ENCODE measurements at places on chromosomes 2 and 18.

DNA sequence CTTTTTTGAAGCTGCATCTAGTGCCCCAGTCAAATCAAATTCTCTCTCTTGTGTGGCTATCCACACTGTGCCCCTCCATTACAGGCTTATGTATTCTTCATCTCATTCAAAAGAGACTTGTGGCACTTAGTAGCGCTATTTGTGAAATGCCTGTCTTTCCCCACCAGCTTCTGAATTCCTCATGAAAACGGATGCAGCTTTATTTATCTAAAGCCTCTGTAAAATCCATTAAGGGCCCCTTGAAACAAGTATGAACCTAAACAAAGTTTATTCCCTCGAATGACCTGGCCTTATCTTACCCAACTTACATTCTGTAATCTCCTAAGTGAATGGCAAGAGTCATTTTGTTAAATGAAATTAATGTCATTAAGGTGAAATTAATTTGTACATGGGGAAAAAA, 417.4 kb upstream of the PIK3C3 start:
- no peak for DNase-seq

GRCh38 chr18:11861583-11862288, 10.5 kb downstream of the CHMP1B start:
- DNase-seq: no peak

DNA sequence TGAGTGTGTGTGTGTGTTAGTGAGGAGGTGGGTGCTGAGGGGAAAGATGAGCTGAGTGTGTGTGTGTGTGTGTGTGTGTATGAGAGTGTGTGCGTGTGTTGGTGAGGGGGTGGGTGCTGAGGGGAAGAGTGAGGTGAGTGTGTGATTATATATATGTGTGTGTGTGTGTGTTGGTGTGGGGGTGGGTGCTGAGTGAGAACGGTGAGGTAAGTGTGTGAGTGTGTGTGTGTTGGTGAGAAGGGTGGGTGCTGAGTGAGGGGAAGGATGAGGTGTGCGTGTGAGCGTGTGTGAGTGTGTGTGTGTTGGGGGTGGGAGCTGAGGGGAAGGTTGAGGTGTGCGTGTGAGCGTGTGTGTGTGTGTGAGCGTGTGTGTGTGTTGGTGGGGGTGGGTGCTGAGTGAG, 322.0 kb upstream of the NT5C1B start:
- no peak for DNase-seq

GRCh38 chr2:137173463-137173862, 408.1 kb downstream of the THSD7B start:
- DNase-seq: no peak

GRCh38 chr2:239751679-239752355, 273.3 kb downstream of the NDUFA10 start:
- DNase-seq: no peak

GRCh38 chr2:44941551-44942234, at the start of gene SIX3:
TSS of gene SIX3 (plus strand) at chr2:44941702. CDS start at chr2:44942105, 403 bp downstream.
- DNase-seq: no peak

DNA sequence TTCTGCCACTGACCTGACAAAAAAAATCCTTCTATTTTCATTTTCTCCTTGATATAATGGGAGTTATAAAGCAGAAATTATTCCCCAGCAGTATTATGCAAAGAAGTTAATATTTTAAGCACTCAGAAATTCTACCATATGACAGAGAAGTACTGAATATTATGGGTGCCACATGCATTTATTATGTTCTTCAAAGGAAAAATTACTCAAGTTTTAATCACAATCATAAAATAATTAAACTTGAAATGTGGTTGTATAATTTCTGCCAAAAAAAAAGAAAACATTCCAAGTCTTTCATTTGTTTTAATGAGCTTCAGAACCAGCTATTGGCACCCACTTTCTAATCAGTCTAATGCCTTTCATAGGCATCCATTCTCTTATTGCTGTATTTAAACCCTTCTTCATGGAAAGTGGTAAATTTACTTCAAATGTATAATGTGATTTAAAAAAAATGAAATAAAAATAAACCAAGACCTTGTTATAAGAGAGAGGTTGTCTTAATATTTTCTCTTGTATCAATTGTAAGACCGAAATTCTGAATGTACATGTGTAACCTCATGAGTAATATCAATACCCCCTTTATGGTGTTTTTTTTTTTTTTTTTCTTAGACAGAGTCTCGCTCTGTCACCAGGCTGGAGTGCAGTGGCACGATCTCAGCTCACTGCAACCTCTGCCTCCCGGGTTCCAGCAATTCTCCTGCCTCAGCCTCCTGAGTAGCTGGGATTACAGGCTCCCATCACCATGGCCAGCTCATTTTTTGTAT, 302.3 kb downstream of the IRS1 start:
- no peak for DNase-seq

DNA sequence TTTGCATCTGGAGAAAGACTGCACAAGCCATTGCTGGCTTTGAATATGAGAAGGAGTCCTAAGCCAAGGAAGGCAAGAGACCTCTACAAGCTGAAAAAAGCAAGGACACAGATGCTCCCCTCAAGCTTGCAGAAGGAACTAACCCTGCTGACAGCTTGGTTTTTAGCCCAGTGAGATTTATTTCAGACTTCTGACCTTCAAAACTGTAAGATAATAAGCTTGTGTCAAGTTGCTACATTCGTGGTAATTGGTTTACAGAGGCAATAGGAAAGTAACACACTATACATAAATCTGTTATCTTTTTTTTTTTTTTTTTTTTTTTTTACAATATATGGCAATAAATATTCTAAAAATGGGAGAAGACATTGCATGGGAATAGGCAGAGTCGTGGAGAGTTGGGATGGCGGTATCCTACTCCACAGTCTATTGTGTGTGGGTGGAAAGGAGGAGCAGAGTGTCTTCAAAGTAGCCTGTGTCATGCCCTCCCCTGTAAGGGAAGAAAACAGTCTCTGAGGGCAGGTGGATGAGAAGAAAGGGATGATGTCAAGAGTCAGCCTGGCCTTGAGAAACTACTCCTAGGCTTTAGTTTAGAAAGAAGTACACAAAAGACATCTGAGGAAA, 196.9 kb downstream of the THSD7B start:
- DNase-seq: no peak

GRCh38 chr18:61528961-61529360, 195.7 kb downstream of the CDH20 start:
- no peak for DNase-seq

DNA sequence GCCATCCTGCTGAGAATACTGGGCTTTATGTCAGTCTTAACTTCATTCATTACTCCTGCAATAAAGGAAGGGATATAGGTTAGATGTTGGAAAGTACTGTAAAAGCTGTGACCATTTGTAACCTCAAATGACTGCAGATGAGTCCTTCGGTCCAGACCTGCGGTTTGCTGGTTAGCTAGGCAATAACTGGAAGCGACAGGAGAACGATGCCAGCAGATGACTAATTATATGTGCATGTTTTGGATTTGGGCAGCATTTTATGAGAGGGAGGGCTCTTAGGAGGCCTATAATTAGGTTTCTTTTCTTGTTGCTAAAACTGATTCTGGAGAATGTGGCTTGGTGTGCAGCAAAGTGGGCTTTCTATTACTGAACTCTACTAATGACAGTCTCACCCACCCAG, 205.6 kb downstream of the TMEM182 start:
- no peak for DNase-seq

GRCh38 chr2:20543469-20544152, 96.7 kb downstream of the RHOB start:
- no peak for DNase-seq

DNA sequence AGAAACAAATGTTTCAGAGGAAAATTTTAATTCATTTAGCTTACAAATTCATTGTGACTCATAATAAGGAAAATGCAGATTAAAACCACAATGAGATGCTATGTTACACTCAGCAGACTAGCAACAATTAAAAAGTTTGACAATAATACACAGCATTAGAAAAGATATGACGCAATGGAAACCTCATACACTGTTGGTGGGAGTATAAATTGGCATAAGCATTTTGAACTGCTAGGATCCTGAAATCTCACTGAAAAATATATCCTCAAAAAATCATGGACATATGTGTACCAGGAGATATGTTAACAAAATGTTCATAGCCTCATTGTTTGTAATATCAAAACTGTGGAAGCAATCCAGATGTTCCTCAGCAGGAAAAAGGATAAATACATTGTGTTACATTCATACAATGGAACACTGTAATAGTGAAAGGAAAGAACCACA, 13.7 kb downstream of the CALCRL start:
- DNase-seq: no peak

GRCh38 chr2:151638191-151638933, 95.9 kb downstream of the NEB start:
- peak; percentile 31 for DNase-seq

DNA sequence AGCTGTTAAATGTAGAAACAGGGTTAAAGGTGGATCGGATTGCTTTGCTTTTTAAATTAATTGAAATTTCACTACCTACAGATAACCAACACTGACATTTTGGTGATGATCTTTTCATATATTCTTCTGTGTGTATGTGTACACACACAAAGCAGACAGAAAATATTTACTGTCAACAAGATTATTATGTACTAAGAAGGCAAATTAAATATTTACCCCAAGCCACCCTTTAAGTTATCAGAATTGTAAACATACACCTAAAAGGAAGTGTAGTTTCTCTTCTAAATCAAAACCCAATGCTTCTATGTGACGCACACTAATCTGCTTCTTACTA, 98.7 kb downstream of the GAREM1 start:
- DNase-seq: no peak

- no peak for DNase-seq
Observed at GRCh38 chr2:69535817-69536241, 98.6 kb upstream of the NFU1 start.

GRCh38 chr2:64661741-64662169, 8.0 kb upstream of the SERTAD2 start:
- no peak for DNase-seq

DNA sequence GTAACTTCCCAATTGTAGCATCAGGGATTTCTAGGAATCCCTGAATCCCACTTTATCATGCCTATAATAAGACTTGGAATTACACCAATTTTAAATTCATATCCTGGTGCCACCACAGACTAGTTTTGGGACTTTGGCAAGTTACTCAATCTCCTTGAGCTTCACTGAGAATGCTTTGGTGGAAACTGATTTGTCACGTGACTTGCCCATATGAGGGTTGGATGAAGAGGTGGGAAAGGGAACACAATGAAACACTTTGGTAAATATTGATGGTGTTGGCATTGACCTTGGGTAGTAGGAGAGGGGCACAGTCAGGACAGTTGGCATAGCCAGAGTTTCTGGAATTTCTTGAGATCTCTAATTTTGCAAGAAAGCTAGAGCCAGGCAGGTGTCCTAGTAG, 452.2 kb downstream of the SLC4A3 start:
- no peak for DNase-seq

DNA sequence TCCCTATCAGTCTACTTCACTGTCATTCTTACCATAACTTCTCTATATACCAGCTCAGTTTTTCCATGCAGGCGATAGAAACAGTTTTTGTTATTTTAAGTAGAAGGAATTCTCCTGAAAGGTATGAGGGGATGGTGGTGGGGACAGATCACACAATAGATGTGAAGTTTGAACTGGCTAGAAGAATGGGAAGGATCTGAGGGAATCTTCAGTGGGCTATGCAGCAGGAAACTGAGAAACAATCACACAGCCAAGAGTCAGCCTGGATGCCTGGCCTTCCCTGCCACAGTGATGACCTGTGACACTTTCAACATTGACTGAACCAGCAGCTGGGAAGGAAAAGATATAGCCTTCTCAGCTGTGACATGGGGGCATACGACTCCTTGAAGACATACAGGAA, 329.1 kb upstream of the GULP1 start:
- DNase-seq: no peak

DNA sequence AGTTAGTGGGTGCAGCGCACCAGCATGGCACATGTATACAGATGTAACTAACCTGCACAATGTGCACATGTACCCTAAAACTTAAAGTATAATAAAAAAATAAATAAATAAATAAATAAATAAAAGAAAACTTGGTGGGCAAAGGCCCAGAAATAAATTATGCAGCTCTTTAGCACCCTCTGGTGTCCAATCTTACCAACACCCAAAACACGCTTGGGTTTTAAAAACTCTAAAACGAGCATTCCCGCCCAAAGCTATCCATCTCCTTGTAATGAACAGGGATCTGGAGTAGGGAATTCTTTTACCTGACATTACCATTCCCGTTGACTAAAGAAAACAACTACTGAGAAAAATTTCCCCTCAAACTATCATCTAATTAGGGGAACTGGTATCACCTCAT, 2005.9 kb upstream of the CELF4 start:
- DNase-seq: peak; percentile 55

GRCh38 chr2:241272303-241273209, 42.9 kb downstream of the HDLBP start:
- peak; percentile 38 for DNase-seq

GRCh38 chr2:211181626-211182025, 625.2 kb downstream of the CPS1 start:
- DNase-seq: no peak

GRCh38 chr2:20107776-20108175, 56.3 kb upstream of the LAPTM4A start:
- no peak for DNase-seq

GRCh38 chr2:44360749-44361329, 455 bp downstream of the PREPL start:
- DNase-seq: no peak

GRCh38 chr2:214713080-214713830, 96.2 kb downstream of the BARD1 start:
- no peak for DNase-seq

DNA sequence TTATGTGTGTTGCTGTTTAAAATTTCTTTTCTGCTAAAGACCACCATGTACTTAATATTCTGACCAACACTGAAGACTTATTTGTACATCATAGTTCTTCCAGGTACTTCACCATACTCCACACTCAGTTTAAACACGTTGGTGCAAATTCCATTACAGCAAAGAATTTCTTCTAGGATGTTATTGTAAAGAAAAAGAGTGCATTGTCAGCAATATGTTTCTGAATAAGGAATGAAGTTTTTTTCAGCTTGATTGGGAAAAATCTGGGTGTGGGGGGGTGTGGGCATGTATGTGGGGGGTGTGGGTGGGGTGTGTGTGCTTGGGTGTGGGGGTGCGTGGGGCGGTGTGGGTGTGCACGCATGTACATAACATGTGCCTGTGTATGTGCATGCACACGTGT, 164.1 kb downstream of the PTGR3 start:
- no peak for DNase-seq

- no peak for DNase-seq
Observed at GRCh38 chr2:150479075-150479915, 8.2 kb downstream of the RND3 start.

- no peak for DNase-seq
Observed at GRCh38 chr18:11752116-11752911, 63.2 kb downstream of the GNAL start.

DNA sequence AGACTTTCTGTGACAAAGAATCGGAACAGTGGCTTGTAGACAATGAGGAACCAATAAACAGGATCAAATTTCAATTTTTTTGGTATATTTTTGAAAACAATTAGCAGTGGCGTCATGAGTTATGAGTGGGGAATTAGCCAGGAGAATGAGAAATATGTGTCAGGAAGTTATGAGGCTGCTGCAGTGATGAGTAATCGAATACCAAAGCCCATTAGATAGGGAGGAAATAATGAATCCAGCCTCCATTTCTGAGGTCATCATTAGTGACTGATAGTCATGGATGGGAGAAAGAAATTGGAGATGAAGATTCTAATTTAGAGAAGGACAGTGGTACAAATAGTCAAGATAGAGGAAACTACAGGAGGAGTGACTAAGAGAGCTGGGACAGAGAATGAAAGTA, 673.1 kb upstream of the VRK2 start:
- no peak for DNase-seq

Data from RPMI8226 (cell line).